ENCODE measurements at places on chromosomes 12 and 14. TPM values are rescaled to one million over a fixed set of nuclear protein-coding genes. Genes with fewer than 3 reads are reported as not detected.

ACADS gene
- total RNA-seq = 13.3 TPM

TSPAN8 gene
- total RNA-seq = not detected

RBP5 gene
- total RNA-seq = not detected

CLEC4D gene
- not detected for total RNA-seq

KRT6A gene
- 2.5 TPM for total RNA-seq

HPD gene
- total RNA-seq = 0.60 TPM

PRKD1 gene
- 8.4 TPM for total RNA-seq

FERMT2 gene
- total RNA-seq = 65.1 TPM

PRPF39 gene
- total RNA-seq = 23.8 TPM

CRIP1 gene
- total RNA-seq = 6.2 TPM

PPP1R13B gene
- 2.2 TPM for total RNA-seq

HOXC12 gene
- total RNA-seq = not detected

CARMIL3 gene
- 0.17 TPM for total RNA-seq

UNG gene
- 14.3 TPM for total RNA-seq

TMTC2 gene
- 15.9 TPM for total RNA-seq

SLC4A8 gene
- 7.6 TPM for total RNA-seq

OTOGL gene
- total RNA-seq = 0.43 TPM

ANO4 gene
- total RNA-seq = 0.94 TPM

CDCA3 gene
- 3.0 TPM for total RNA-seq

LMNTD1 gene
- 0.32 TPM for total RNA-seq

ORMDL2 gene
- 20.8 TPM for total RNA-seq

KRT71 gene
- not detected for total RNA-seq

KIF26A gene
- not detected for total RNA-seq

LRP1-AS gene
- total RNA-seq = not detected

STON2 gene
- 4.9 TPM for total RNA-seq

LHX5 gene
- not detected for total RNA-seq

GLT8D2 gene
- total RNA-seq = 82.3 TPM

ITPK1 gene
- total RNA-seq = 9.8 TPM

RHOJ gene
- total RNA-seq = 13.3 TPM

SLC5A8 gene
- not detected for total RNA-seq

ZNF268 gene
- total RNA-seq = 21.4 TPM

PSEN1 gene
- 37.8 TPM for total RNA-seq

SOAT2 gene
- 0.16 TPM for total RNA-seq

PCK2 gene
- total RNA-seq = 14.5 TPM

HOXC11 gene
- not detected for total RNA-seq

TAS2R13 gene
- total RNA-seq = 0.69 TPM

HSPB8 gene
- 9.8 TPM for total RNA-seq

ARHGAP9 gene
- total RNA-seq = 0.32 TPM

All from bronchial smooth muscle cell (primary cell).